ENCODE measurements at places on chromosomes 12 and 14. TPM values are rescaled to one million over a fixed set of nuclear protein-coding genes. Genes with fewer than 3 reads are reported as not detected.
A peak's percentile ranks its signal among the peaks of the same experiment; 100 is the strongest.

DNA sequence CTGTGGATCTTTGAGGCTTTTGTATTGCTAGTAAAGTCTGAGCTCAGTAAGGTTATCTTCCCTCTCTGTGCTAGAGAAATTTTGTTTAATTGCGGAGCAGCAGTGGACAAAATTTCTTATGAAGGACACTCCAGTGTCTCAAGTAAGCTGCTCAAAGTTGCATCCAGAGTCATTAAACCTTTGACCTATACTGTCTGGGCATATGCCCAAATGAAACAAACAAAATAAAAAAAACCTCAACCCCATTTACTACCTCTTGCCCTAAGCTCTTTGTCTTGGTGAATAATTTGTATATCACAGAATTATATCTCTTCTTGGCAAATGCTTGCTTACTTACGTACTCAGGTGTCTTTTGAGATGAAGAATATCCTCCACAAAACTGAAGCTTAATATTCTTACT, 465.2 kb downstream of the SOX5 start:
- no peak for DNase-seq

- no peak for DNase-seq
These were observed 19.9 kb downstream of the DAAM1 start for GRCh38 chr14:59208224-59208814.

- DNase-seq, result no peak
These were observed 4.2 kb upstream of the GLRX5 start for GRCh38 chr14:95530473-95531276.

DNA sequence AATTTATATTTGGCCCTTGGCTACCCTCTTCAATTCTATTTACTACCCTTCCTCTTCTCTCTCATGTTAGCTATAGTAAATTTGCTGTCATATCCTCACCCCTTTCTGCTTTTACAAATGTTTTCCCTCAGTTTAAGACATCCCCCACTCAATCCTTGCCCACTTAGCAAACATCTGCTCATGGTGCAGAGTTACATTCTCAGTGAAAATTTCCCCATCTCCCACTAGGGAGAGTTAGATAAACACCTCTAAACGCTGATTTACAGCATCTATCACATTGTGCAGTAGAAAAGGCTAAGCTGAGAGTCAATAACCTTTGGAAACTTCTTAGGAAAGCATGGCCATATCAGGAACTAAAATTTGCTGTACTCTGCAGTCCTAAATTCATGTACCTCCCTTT, 69.0 kb downstream of the DENND5B start:
- DNase-seq, result no peak

DNA sequence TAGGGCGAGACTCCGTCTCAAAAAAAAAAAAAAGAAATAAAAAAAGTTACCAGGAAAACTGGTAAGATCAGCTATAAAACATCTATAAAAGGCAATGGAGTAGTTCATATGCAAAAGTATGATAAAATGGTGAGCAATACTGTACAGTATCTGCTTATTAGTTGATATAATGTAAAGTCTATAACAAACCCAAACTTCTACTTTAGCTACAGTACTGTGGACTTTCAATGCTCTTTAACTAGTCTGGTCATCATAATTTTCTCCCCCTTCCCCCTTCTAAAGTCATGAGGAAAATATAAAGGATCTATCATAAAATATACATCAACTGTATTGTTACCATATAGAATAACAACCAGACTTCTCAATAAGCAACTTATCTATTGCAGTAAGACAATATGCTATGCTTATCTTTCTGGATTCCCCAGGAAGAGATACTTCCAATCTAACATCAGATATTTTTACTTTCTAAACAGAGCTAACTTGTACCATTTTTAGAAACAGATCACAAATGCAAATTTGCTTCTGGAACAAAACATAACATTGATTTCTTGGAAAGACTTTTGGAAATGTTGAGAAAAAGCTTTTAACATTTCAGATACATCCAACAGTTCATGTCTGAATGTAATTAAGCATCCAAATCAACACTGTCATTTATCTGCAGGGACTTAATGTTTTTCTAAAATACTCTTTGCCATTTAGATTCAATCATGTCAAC, 43.8 kb downstream of the MDM2 start:
- DNase-seq, result no peak

GRCh38 chr12:65536876-65537681, 258.6 kb downstream of the MSRB3 start:
- DNase-seq, result peak; percentile 81

- DNase-seq, result no peak
These were observed 173.0 kb upstream of the G2E3 start for GRCh38 chr14:30385925-30386324.

DNA sequence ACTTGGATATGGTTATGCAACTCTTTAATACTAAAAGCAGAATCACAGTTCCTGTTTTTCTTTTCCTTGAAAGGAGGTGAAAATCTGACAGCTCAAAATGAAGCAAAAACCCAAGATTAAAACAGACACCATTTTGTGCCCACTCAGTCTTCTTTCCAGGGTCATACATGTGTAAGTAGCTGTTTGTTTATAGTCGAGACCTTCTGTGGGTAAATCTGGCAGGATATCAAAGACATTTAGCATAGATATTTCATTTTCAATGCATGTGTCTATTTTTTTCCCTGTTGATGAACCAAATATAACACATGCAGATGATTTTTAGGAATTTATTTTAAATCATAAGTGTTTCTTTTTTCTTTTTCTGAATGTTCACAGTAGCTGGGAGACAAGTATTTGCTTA, 398.8 kb downstream of the FOXG1 start:
- no peak for DNase-seq

GRCh38 chr12:19759227-19759626, 319.9 kb downstream of the AEBP2 start:
- no peak for DNase-seq

The CBLN3 gene
- total RNA-seq, result 8.9 TPM

GRCh38 chr12:130087222-130087621, 75.0 kb upstream of the FZD10 start:
- DNase-seq, result no peak

GRCh38 chr12:108205864-108206263, 76.8 kb downstream of the WSCD2 start:
- no peak for DNase-seq

DNA sequence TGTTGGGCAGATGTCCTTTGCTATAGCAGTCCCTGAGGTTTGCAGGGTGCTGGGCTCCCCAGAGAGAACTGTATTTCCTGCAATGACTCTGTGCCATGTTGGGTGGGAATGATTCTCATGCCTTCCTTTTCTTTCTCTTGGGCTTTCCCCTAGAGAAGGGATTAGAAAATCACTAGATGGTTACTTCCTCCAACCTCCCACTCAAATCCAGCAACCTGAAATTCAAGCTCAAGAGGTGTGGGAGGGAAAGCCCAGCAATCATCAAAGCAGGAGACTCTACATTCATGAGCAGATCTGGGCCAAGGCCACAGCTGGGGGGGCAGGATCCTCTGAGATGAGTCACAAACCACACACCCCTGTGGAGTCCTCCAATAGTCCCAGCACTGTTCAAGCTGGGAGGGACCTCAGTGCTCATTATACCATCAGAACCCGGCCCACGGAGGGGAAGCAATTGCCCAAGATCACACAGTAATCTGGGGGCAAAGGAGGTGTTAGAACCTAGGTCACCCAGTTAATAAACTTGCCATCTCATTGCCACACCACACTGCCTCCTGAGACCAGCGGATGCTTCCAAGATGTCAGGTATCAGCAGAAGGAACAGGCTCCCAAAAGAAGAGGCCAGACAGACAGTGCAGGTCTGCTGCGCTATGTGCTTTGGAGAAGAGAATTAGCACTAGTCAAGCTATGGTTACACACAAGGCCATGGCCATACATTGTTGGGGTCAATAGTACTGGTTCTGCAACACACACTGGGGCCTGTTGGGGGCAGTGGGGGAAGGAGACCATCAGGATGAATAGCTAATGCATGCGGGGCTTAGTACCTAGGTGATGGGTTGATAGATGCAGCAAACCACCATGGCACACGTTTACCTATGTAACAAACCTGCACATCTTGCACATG, 65.7 kb downstream of the TTC9 start:
- no peak for DNase-seq

GRCh38 chr12:52455821-52456220, 3.9 kb upstream of the KRT6B start:
- DNase-seq, result no peak

Data from sigmoid colon (tissue), 7 donors.